ENCODE measurements at places on chromosomes 12 and 14.

DNA sequence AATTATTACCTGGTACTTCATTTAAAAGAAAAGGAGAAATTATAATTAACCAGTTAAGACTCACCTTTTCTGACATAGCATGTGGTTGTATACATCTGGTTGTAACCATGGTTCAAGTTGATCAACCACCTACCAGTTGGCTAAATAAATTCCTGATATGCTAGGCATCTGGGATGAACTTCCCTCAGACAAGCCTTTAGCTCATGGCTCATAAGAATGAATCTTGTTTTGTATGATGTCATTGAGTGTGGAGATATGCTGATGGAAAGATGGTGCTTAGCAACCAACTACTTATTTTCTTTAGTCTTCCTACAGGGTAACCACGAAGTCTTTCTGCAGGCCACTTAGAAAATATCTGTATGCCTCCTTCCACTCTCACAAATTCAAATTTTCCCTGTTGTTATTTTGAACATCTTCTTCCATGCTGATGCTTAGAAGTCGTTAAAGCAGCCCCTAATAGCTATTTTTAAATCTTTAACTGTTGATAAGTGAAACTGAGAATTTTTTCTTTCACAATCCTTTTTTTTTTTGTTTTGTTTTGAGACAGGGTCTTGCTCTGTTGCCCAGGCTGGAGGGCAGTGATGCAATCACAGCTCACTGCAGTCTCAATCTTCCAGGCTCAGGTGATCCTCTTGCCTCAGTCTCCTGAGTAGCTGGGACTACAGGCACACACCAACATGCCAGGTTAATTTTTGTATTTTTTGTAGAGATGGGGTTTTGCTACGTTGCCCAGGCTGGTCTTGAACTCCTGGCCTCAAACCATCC lies 51.9 kb upstream of the PTHLH start:
- no peak for DNase-seq

- no peak for DNase-seq
These were observed 1.9 kb downstream of the WSCD2 start for GRCh38 chr12:108131035-108131434.

GRCh38 chr14:99538733-99539132 lies 57.5 kb downstream of the CCNK start:
- DNase-seq, result no peak

- no peak for DNase-seq
These were observed 24.8 kb upstream of the NUBPL start for GRCh38 chr14:31536201-31536960.

DNA sequence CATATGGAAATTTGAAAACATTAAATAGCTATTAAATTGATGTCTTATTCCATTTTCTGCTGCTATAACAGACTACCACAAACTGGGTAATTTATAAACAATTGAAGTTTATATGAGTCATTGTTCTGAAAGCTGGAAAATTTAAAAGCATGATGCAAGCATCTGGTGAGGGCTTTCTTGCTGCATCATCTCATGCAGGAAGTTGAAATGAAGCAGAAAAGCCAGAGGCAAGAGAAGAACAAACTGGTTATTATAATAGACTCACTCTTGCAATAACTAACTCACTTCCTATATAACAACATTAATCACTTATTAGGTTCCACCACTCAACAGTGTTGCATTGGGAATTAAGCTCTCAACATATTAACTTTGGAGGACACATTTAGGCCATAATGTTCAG lies 1277.4 kb downstream of the LRFN5 start:
- DNase-seq, result no peak

GRCh38 chr14:65333943-65334687 lies 78.4 kb upstream of the FUT8 start:
- DNase-seq, result no peak

DNA sequence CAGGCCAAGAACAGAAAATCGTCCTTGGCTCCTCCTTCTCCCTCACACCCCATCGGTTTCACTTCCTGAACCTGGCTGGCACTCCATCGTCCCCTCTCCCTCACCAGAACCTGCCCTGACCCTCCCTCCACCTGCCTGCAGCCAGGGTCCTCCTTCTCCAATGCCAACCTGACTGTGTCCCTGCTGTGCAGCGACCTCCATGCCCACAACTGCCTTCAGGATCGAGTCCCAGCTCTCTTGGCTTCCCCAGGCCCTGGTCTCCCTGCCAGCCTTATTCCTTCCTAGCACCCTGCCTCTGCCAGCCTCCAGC lies 19.8 kb downstream of the HVCN1 start:
- DNase-seq, result no peak

DNA sequence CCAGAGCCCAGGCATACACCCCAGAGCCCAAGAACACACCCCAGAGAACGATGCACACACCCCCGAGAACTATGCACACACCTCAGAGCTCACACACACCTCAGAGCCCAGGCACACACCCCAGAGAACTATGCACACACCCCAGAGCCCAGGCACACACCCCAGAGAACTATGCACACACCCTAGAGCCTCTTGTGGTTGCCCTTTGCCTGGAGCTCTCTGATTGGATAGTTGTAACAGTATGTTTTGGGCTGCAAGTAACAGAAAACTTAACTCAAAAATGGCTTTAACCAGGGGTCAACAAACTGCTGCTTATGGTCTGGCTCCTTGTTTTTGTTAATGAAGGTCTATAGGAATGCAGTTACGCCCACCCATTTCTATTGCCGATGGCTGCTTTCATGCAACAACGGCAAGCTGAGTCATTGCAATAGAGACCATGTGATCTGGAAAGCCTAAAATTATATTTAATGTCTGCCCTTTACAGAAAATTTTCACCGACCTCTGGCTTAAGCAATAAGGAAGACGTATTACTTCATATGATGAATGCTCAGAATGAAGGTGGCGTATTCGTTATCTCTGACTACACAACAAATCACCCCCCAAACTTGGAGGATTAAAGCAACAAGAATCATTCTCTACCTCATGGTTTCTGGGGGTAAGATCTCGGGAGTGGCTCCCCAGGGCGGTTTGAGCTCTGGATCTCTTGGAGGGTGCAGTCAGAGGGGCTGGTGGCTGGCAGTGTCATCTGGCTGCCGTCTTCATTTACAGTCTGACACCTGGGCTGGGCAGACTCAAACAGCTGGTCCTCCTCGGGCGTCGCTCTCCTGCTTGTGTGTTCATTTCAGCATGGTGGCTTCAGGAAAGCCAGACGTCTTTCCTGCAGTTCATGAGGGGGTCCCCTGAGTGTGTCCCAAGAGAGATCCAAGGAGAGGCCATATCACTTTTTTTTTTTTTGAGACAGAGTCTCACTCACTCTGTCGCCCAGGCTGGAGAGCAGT lies 66.3 kb upstream of the NCOR2 start:
- DNase-seq, result no peak

- no peak for DNase-seq
These were observed 193.1 kb upstream of the FAR2 start for GRCh38 chr12:28955931-28956330.

GRCh38 chr12:118842866-118843265 lies 138.5 kb upstream of the SRRM4 start:
- no peak for DNase-seq

DNA sequence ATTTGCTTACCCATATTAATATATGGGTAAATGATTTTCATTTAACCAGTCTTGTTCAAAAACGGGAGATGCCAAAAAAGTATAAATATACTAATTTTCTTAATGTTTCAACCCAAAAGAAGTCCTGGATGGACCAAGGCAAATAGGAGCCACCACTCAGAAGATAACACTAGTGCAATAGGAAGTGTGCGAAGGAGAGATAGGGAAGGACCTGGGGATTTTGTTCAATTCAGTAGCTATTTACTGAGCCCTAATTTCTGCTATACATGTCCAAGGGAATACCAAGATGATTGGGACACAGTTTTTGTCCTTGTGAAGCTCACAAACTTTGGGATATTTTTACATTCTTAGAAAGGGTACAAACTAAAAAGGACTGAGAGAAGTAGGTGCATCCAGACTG lies 1.5 kb downstream of the CMAS start:
- DNase-seq, result no peak

- no peak for DNase-seq
These were observed 93.7 kb downstream of the HMGA2 start for GRCh38 chr12:65918021-65918420.

DNA sequence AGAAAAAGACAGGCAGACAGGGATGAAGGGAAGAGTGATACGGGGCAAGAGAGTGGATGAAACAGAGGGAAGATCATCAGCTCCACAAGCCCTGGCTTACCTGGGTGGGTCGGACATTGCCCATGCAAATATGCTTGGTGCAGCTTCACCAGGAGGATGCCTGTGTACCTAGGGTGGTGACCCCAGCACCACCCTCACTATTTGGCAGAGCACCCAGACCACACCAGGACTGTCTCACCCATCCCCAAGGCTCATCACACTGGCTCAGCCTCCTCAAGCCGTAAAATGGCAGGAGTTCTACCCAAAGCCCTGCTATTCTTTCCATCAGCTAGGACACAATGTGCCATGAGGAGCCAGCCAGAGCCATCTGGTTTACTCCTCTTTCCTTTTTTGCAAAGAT lies 3.0 kb downstream of the GALNT8 start:
- no peak for DNase-seq

DNA sequence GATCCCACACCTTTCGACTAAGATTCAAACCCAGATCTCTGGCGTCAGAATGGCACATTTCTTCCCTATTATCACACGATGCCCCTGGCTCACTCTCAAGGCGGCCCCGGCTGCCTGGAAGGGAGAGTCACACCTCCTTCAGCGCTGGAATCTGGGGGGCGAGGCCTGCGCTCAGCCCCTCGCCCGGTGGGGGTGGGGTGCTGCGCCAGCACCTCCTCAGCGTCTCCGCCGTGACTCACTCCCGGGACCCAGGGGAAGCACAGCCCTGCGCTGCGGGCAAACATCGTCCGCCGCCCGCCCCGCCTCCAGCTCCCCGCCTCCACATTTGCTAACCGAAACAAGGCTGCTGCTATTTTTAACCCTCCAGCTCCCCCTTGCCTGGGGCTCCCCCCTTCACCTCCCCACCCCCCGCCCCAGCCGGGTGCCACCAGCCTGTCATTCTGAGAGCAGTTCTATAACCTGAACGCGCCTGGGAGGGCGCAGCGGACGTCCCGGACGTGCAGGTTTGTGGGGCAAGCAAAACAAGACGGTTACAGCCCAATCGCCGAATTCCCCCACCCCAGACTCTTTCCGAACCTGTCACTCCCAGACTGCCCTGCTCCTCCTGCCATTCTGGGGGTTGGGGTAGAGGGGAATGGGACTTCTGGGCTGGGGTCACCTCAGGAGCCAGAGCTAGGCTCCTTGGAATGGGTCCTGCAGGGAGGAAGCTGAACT lies 6.7 kb downstream of the HDAC7 start:
- no peak for DNase-seq

- DNase-seq, result no peak
These were observed 125.1 kb downstream of the GPR65 start for GRCh38 chr14:88130057-88130432.

DNA sequence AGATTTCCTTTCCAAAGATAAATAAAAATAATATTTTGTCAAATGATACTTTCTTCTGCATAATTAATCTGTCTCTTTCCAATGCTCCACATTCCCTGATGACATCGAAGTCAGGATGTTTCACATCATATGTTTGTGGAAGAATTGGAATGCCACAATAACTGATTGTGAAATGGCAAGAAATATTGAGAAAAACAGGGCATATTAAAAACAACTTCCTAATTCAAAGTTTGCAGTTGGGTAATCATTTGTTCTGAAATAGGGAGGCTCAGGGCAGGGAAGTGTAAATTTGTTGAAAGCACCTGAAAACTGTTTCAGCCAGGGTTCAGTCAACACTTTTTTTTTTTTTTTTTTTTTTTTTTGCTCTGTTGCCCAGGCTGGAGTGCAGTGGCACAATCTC lies 50.7 kb downstream of the BCAT1 start:
- DNase-seq, result no peak

DNA sequence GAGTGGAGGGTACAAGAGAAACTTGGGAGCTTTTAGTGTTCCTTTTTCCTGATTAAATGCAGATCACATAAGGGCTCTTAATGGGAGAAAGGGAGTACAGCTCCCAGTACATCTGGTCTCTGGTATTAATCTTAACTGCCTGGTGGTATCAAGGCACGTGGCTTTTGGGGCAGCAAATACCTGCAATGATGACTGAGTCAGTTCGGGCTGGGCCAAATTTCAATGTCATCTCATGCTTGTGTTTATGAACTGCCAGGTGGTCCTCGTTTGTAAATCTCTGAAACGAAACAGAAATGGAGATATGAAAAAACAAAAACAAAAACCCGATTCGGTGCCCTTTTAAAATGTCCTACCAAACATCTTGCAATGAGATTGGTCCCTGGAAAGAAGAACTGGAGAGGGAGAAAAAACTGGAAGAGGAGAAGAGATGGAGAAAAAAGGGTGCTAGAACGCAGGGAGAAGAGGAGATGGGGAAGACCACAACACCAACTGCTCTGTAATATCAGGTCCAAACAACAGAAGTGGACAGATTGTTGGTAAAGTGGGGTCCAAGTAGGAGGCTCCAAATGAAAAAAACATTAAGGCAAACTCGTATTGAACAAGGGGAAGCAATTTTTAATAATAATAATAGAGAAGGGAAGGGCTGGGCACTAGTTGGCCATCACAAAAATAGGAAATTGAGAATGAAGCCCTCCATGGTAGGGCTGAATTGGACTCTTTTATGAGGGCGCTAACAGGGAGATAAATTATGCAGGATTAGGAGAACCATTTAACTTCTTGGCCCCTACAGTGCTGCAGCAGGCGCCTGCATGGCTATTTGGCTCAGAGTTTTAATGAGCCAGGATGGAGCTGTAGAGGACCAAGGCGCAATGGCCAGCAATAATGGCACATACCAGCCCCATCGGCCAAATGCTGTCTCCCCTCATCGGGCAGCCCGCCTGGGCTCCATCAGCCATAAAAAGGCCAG lies 45.4 kb upstream of the NPFF start:
- no peak for DNase-seq

- DNase-seq, result no peak
These were observed 268.6 kb upstream of the PWP1 start for GRCh38 chr12:107417004-107417403.

DNA sequence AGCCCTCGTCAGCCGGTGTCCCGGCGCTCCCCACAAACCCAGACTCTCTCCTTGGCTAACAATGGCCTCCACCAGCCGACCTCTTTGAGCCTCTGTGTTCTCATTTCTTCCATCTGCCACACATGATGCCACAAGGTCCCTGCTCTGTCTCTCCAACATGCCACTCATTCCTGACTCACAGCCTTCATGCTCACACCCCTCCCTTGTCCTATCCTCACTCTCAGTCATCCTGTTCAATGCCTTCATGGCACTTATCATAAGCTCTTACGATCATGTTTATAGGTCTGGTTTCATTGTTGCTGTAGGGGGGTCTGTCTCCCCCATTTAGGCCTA lies 9.6 kb upstream of the SERPINA11 start:
- no peak for DNase-seq

- DNase-seq, result no peak
These were observed 90.0 kb upstream of the EIF5 start for GRCh38 chr14:103243764-103244737.

GRCh38 chr14:20803223-20803622 lies 579 bp upstream of the RNASE1 start:
- DNase-seq, result no peak
